ENCODE measurements at places on chromosomes 2 and 18.

GRCh38 chr2:79717364-79718007 is 204.6 kb downstream of the CTNNA2 start:
- no peak for DNase-seq

- no peak for DNase-seq
Measured at GRCh38 chr2:207032490-207032889, 93.2 kb downstream of the CPO start.

DNA sequence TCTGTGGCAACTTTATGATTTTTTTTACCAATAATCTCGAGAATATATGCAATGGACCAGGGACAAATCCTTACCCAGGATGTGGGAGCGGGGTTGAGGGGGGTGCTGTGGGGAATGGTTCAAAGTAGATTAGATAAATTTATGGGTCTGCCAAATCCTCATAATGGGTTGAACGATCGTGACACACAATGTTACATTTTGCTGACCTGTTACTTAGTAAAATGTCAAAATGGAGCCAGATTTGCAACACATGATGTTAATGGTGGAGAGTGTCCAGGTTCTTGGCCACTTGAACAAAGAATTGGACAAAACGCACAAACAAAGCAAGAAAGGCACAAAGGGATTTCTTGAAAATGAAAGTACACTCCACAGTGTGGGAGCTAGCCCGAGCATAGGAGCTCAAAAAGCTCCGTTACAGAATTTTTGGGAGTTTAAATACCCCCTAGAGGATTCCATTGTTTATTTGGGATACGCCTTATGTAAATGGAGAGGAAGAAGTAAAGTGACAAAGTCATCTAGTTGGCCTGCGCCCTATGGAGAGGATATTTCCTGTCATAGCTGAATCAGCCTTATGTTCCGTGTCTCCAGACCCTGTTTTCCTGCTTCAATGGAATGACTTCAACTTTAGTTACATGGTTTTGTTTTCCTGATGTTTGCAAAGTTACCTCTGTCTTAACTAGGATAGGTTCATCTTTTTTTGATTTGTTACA is 776.0 kb downstream of the DCC start:
- no peak for DNase-seq

DNA sequence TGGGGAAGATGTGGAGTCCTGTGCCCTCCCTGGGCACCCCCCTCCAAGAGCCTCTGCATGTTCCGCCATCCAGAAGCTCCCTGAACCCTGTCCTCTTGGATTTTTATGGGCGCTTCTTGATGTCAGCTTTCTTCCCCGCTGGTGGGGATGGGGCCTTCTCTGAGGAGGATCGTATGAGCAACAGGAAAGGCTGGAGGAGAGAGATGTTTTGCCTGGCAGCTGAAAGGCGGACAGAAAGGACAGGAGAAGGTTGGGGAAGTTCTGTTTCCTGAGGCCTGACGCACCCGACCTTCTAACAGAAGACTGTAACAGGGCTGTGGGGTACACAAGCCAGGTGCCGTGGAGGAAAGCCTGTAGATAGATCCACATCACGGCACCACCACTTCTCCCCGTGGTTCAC is 238.8 kb downstream of the LDLRAD4 start:
- DNase-seq = no peak

DNA sequence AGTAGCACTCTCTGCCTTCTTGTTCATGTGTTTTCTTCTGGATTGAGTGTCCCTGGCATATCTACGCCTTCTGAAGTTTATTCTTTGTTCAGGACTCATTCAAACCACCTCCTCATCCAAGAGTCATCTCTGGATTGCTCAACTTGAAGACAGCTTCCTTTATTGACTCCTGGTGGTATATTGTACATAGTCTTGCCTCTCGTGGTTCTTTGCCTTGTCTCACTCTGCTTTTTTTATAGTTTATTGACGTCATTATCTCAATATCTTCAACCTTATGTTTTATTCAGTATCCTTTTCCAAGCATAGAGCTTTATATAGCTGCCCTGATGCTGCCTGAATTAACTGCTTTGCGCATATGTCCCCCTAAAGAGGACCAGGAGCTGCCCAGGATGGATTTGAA is 161.7 kb downstream of the INSIG2 start:
- no peak for DNase-seq

DNA sequence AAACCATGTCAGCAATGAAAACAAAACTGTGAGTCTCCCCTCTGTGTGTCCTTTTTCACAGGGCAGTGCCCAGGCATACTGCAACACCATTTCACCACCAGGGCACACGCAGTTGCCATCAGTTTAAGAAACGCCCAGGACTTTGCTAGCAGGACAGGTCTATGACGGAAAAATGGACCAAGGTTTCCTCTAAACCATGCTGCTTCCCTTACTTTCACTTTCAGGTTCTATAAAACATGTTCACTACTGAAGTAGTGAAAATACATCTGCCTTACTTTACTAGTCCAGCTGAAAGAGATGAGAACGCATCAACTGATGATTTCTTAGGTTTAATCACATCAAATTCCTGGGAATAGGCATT is 110.5 kb downstream of the TCF4 start:
- DNase-seq = no peak

- no peak for DNase-seq
Measured at GRCh38 chr2:229453230-229453629, 182.1 kb upstream of the PID1 start.

- no peak for DNase-seq
Measured at GRCh38 chr18:35000457-35000856, 40.8 kb upstream of the MAPRE2 start.

GRCh38 chr2:219451661-219452360 is 17.2 kb downstream of the SPEG start:
- no peak for DNase-seq

Measured in stimulated activated CD4-positive, alpha-beta T cell treated with anti-CD3 and anti-CD28 coated beads, Interleukin-1b, Interleukin-23, amount 100 ng/mL, for 24 hours (primary cell).